ENCODE measurements at places on chromosomes 6 and 20.

- no peak for DNase-seq
Measured at GRCh38 chr6:108739496-108740330, 108.5 kb upstream of the ARMC2 start.

DNA sequence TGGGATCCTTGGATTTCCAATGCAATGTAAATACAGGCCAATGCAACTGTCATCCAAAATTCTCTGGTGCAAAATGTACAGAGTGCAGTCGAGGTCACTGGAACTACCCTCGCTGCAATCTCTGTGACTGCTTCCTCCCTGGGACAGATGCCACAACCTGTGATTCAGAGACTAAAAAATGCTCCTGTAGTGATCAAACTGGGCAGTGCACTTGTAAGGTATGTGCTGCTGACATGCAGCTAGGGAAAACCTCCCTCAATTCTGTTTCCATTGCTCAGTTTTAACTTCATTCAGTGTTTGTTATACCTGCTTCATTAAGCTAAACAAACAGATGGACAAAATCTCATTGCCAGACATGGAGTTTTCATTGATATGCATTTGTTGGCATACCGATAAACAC, 397.1 kb downstream of the ARHGAP18 start:
- DNase-seq = no peak

GRCh38 chr6:36824253-36824652, 15.0 kb downstream of the CPNE5 start:
- DNase-seq = no peak

GRCh38 chr6:149443411-149444181, 41.2 kb downstream of the ZC3H12D start:
- no peak for DNase-seq

GRCh38 chr6:17083397-17083796, 18.5 kb upstream of the STMND1 start:
- DNase-seq = no peak

- no peak for DNase-seq
Measured at GRCh38 chr6:109263873-109264700, 118.2 kb downstream of the CD164 start.

DNA sequence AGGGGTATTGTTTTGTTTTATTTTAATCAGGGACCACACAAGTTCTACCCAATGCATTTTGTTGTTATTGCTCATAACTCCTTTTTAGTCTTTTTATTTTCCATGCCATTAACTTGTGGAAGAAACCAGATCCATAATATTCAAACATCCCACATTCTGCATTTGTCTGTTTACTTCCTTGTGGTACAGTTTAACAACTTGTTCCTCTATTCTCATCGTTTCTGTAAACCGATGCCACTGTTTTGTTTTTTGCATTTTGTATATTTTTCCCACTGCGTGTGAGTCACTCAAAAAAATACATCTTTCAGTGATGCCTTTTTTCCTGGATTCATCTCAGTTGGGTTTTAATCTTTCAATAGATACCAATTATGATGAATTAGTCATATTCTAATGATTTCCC, 22.3 kb downstream of the SF3B5 start:
- no peak for DNase-seq

DNA sequence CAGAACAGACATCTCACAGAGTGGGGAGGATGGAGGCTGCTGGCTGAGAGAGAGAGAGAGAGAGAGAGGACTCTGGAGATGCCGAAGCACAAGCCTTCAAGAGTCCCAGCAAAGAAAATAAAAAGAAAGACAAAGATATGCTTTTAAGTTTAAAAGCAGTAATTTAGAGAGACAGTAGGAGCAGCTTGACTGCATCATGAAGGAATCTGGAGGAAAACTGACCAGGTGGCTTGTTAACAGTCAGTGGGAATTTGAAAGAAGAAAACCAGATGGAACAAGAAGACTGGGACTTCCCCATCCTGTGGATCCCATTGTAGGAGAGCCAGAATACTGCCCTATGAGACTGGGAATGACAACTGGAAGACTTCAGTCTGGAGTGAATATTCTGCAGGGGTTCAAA, 46.3 kb upstream of the PLN start:
- no peak for DNase-seq

- DNase-seq = no peak
Measured at GRCh38 chr20:23690581-23690980, 1.7 kb upstream of the CST4 start.

GRCh38 chr6:134099770-134100169, 47.3 kb upstream of the SLC2A12 start:
- DNase-seq = no peak

DNA sequence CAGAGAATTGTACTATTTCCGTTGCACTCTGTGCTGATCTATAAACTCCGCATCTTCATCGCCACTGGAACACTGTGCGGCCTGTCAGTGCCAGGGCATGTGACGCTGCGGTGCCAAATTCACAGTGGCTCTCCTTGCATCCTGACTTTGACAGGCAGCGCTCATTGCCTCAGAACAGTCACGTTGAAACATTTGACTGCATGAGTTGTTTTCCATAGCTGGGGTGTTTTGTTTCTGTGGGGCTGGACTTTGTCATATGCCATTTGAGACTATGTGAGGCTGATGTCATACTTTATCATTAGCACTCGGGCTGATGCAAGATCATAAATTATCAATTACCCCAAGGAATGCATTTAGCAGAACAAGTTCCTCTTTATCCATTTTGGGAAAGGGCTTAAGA, 32.7 kb downstream of the CFAP61 start:
- no peak for DNase-seq

DNA sequence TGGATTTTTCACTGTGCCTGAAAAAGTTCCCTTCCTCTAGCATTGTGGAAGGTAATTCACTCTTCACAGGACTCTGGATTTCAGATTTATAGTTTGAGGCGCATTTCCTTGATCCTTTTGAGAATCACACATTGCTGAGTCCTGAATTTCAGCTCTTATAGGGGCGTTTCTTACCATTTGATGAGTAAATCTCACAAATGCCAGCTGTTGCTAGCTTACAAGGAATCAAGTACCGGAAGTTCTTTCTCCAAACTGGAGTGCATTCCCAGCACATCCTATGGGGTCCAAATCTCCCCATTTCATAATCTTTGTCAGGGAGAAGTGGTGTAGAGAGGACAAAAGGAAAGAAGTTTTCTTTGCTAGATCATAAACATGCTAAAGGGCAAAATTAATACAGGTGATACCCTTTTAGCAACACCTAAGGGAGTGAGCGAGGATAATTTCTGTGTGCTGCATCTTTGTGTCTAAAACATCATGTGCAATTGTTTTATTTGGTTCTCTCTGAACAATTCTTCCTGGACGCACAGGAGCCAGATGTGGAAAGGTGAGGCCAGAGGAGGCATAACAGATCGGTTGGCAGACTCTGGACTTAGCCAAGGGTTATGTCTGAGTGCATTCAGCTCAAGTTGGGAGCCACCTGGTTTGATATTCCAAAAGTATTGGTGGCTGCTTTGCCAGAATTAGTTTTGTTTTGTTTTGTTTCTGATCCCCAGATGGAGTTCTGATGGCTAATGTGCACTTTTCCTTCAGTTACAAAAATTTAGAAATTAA, 37.4 kb upstream of the EYA2 start:
- no peak for DNase-seq

- DNase-seq = no peak
Measured at GRCh38 chr20:57323034-57323433, 6.6 kb upstream of the SPO11 start.

GRCh38 chr6:25883991-25884390, 9.9 kb upstream of the SLC17A3 start:
- no peak for DNase-seq

GRCh38 chr6:108805611-108806167, 42.5 kb upstream of the ARMC2 start:
- DNase-seq = no peak

- DNase-seq = peak; percentile 34
Measured at GRCh38 chr20:56722042-56722441, 92.9 kb downstream of the TFAP2C start.

GRCh38 chr20:35611482-35611881, 4.1 kb upstream of the SPAG4 start:
- DNase-seq = no peak

DNA sequence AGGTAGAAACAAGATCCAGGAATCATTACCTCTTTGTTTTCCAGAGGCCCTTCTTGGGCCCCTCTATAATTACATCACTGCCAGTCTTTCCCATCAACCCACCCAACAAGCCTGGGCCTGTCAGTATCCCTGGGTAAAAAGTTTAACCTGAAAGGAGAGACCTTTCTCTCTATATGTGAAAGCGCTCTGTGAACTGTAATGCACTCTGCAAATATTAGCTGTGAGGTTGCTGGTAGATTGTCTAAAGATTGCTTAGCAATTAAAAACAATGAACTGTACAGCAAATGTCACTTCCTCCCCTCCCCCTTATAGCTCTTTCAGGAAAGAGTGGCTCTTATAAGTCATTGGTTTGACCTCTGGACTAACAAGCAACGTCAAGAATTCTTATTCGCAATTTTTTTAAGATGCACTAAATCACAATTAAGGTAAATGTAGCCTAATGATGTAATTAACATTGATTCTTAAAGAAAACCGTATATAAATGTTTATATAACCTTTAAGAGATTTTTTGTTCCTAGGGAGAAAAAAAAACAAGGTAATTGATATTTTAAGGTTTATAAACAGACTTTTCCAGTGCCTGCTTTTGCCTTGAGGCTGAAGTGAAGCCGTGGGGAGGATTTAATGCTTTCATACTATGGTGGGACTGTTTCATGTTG, 18.4 kb downstream of the ECT2L start:
- DNase-seq = no peak

DNA sequence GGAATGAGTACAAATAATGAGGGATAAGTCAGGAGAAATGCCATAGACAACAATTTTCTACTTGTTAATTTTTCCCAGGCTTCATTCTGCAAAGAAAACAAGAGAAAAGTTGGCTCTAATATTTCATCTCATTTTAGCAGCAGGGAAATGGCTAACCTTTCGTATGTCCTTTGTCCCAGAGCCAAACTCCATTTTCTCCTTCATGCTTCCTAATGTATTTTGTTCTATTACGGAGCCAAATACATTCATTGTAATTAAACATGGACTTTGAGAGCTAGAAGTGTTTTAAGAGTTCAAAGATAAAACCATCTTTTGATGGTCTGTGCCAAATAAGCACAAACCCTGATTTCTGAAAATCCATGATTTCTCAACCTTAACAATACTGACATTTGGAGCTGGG, 136.9 kb downstream of the PTCHD4 start:
- peak; percentile 18 for DNase-seq

- DNase-seq = peak; percentile 35
Measured at GRCh38 chr20:12847872-12848271, 160.9 kb upstream of the SPTLC3 start.

DNA sequence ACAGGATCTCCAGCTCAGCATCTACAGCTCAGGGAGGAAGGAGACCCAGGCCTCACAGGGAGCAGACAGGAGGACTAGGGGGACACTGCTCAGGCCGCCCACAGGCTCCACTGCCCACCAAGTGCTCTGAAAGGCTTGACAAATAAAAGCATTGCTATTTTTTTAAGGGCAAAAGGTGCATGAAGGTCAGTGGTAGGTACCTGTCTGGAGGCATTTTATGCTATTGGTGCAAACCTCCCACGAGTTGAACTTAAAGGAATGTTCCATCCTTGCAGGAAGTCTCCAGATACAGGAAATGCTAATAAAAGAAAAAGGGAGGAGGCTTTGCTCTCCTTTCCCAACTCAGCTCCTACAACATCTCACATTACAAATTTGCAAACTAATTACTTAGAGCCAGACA, 228.1 kb downstream of the FOXC1 start:
- no peak for DNase-seq

All from left lung (tissue), 14 donors.